T-helper 2 cell (primary cell): ENCODE measurements at places on chromosomes 7 and 10.

GRCh38 chr10:78301891-78302738 is 268.5 kb downstream of the RPS24 start:
- no peak for DNase-seq

GRCh38 chr10:88245974-88246511 is 337.1 kb downstream of the RNLS start:
- DNase-seq, result no peak

- no peak for DNase-seq
These were observed 20.2 kb upstream of the PPIF start for GRCh38 chr10:79327090-79327457.

- DNase-seq, result no peak
These were observed 16.5 kb downstream of the MAT1A start for GRCh38 chr10:80272793-80273522.

GRCh38 chr7:90982228-90982627 is 282.0 kb upstream of the FZD1 start:
- DNase-seq, result no peak

- no peak for DNase-seq
These were observed 499.0 kb downstream of the TCERG1L start for GRCh38 chr10:130812381-130813148.
